ENCODE measurements at places on chromosomes 13 and 19.

DNA sequence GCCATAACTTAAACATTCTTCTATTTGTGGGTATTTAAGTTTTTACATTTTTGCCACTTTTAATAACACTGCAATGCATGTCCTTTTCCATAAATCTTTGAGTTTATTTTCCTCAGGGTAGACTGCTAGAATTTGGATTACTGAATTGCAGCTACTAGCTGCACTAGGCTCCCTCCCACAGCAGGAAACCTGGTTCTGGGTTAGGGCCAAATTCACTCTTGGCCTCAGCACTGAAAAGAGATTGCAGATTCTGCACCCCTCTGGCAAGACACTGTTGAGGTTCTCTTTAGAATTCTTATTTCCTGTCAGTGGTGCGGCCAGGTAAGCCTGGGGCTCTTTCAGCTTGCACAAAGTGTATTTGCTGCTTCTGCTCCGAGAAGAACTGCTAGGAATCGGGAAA lies 155.7 kb downstream of the ENOX1 start:
- DNase-seq: no peak

GRCh38 chr13:60837806-60838205 lies 440.8 kb downstream of the TDRD3 start:
- DNase-seq: no peak

- no peak for DNase-seq
Observed at GRCh38 chr13:22652796-22653195, 528.0 kb upstream of the SGCG start.

GRCh38 chr19:17402982-17403855 lies 2.2 kb downstream of the BST2 start:
- peak; percentile 16 for DNase-seq

- DNase-seq: peak; percentile 67
Observed at GRCh38 chr19:49987159-49987698, 26.3 kb upstream of the SIGLEC11 start.

Data from HuH-7.5 (cell line).